ENCODE measurements at places on chromosomes 16 and 17.

- H3K27ac ChIP-seq = no peak overlapping the region
- no peak overlapping the region for H3K4me3 ChIP-seq
Measured at GRCh38 chr17:27315322-27315721, 21.4 kb downstream of the WSB1 start.

DNA sequence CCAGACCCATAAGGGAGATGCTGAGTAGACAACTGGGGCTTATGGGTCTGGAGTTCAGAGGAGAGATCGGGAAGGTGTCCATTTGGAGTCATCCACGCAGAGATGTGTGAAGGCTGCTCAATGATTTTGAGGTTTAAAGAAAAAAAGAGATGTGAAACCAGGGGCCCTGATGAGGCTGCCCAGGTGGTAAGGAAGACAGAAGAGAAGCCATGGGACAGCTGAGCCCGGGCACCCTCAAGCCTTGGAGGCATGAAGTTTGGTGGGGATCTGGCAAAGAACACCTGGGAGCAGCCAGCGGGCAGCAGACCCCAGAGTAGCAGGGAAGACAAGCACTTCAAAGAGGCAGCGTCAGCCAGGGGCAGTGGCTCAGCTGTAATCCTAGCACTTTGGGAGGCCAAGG, 20.8 kb upstream of the MYO15B start:
- no peaks in the 10 kb centered on the region for H3K36me3 ChIP-seq
- H3K4me3 ChIP-seq = no peak overlapping the region
- no peak for DNase-seq
- no peak overlapping the region for H3K27ac ChIP-seq

DNA sequence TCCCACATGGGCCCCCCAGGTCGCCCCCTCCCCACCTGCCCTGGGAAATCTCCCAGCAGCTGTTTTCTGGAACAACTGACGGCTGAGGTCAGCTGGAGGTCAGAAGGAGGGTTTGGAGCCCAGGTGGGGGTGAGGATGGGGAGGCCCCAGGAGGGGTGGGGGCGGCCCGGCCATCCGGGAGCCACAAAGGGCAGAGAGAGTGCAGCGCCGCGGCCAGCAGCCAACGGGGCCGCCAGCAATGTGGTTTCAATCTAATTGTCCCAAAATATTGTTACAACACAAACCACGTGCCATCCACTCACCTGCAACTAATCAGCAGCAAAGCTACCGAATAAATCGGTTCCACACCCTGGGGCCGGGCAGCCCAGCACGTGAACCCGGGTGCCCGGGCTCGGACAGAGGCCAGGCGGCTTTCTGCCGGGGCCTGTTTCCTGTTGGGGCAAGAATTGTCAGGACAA, 28.3 kb upstream of the SLC38A10 start:
- H3K4me1 ChIP-seq = no peaks in the 10 kb centered on the region
- no peak overlapping the region for H3K4me3 ChIP-seq
- H3K27me3 ChIP-seq = peaks cover 7% of the 10 kb centered on the region
- no peak overlapping the region for H3K27ac ChIP-seq
- no peak for DNase-seq

GRCh38 chr17:76397687-76398522, 13.5 kb downstream of the SPHK1 start:
- DNase-seq = peak; percentile 76
- no peak overlapping the region for H3K27ac ChIP-seq
- peaks cover 5% of the 10 kb centered on the region for H3K36me3 ChIP-seq
- H3K4me3 ChIP-seq = no peak overlapping the region

- DNase-seq = no peak
- peaks cover 27% of the 10 kb centered on the region for H3K4me1 ChIP-seq
- no peak overlapping the region for H3K4me3 ChIP-seq
- H3K27me3 ChIP-seq = no peaks in the 10 kb centered on the region
Measured at GRCh38 chr16:68242085-68242484, 3.1 kb upstream of the PLA2G15 start.

DNA sequence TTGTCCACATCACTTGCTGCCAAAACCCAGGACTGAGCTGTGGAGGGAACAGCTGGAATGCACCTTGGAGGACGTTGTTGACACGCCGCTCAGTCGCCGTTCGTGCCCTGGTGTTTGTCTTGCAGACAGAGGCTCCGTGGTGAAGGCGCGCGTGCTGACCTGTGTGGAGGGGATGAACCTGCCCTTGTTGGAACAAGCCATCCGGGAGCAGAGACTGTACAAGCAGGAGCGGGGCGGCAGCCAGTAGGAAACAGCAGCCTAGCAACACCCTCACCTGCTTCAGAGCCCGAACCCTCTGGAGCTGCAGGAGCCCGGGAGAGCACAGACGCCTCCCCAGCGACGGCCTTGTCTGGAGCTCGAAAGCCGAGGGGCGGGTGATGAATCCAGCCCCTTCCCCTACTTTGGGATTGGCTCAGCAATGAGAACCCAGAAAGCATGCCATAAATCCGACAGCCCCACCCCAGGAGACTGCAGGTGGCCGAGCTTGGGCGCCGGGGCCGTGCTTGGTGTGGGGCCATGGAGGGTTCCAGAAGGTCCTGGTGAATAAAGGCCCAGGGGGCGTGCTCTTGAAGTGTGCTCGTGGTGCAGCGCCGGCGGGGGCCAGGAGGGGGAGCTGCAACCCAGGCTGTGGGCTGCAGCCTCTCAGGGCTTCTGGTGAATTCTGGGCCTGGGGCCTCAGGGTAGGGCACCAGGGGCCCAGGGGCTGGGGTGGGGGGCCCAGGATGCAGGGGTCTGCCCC, 470 bp upstream of the CDK3 start:
- no peak overlapping the region for H3K4me3 ChIP-seq
- no peak overlapping the region for H3K27ac ChIP-seq
- peak; percentile 69 for DNase-seq
- no peaks in the 10 kb centered on the region for H3K27me3 ChIP-seq
- H3K4me1 ChIP-seq = peaks cover 15% of the 10 kb centered on the region

DNA sequence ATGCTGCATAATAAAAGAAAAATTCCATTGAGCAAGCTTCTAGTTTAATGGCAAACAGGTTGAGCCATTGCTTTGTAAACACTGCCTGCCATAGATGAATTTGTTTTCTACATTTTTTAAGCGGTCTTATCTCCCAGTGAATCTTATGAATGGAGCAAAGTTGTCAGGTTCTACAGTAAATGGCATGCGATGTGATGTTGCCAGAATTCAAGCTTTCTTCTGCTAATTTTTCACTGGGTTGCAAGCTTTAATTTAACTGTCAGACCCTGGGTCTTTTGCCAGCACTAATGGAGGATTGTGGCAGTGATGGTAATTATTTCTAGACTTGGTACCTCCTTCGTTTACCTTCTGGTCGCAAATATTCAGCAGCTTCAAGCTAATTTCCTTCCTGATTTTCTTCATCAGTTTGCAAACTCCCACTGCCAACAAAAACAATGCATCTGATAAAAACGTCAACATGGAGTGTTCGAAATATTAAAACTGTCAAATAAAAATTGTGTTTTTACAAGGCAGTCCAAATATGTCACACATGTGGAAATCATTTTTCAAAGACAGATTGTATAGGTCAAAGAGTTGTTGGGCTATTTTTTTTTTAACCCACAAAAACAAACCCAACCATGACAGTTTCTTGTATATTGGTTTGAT, 274.2 kb upstream of the ERCC4 start:
- no peak overlapping the region for H3K27ac ChIP-seq
- no peaks in the 10 kb centered on the region for H3K4me1 ChIP-seq
- no peak for DNase-seq
- H3K4me3 ChIP-seq = no peak overlapping the region
- no peaks in the 10 kb centered on the region for H3K36me3 ChIP-seq

DNA sequence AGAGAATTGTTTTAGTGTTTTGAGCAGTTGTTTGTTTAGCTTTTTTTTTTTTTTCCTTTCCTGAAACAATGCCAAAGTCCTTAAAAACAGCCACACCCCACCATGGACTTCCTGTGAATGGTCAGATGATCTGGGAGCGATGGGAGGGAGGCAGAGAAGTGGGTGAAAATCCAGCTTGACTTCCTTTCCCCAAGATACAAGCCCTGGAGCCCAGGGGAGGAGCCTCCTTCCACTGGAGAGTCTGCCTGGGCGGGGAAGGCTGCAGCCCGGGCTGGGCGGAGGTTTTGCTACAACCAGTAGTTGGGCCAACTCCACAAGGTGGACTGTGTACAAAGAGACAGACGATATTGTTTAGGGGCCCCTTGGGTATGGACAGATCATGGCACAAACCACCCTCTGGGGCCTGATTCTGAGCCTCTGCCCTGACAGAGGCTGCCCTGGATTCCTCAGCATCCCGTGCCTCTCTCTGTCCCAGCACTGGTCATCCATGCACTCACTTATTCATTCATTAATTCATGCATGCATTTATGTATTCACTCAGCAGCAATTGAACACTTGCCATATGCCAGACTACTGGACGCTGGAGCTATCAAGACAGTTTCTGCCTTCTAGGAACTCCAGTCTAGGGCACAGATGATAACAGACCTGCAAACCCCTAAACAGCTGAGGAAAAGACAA, 29.8 kb downstream of the WSB1 start:
- no peak overlapping the region for H3K4me3 ChIP-seq
- no peaks in the 10 kb centered on the region for H3K36me3 ChIP-seq
- DNase-seq = no peak
- H3K27me3 ChIP-seq = no peaks in the 10 kb centered on the region

DNA sequence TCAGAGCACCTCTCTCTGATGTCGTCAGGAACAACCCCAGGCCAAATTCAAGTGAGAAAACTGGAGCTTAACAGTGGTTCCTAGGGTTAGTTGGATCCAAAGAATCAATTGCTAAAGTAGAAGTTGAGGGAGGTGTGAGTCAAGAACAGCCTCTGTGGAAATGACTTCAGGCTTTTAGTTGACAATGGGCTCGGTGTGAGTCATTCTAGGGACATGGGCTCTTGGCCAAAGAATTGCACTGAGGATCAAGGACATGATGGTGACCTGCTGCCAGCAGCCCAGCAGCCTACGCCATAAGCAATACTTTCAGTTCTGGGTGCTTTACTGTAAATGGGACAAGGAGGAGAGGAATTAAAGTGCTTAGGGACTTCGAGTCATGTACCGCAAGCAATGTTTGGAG, 32.1 kb upstream of the SMURF2 start:
- no peak for DNase-seq
- no peaks in the 10 kb centered on the region for H3K36me3 ChIP-seq
- no peaks in the 10 kb centered on the region for H3K27me3 ChIP-seq
- H3K4me1 ChIP-seq = no peaks in the 10 kb centered on the region

- H3K27ac ChIP-seq = no peak overlapping the region
- H3K4me3 ChIP-seq = no peak overlapping the region
- no peaks in the 10 kb centered on the region for H3K4me1 ChIP-seq
- no peaks in the 10 kb centered on the region for H3K27me3 ChIP-seq
Measured at GRCh38 chr16:78364556-78364880, 265.1 kb downstream of the WWOX start.

GRCh38 chr16:27066668-27067537, at the start of gene C16orf82:
C16orf82 (plus strand) TSS chr16:27066927.
- no peak within 1 kb of the TSS for H3K27ac ChIP-seq
- H3K36me3 ChIP-seq = no peaks in the 10 kb centered on the region
- DNase-seq = no peak
- no peak within 1 kb of the TSS for H3K4me3 ChIP-seq

GRCh38 chr17:2691965-2692780, 19.4 kb downstream of the CLUH start:
- DNase-seq = no peak
- no peaks in the 10 kb centered on the region for H3K36me3 ChIP-seq
- H3K4me1 ChIP-seq = peaks cover 5% of the 10 kb centered on the region
- H3K27ac ChIP-seq = no peak overlapping the region
- H3K27me3 ChIP-seq = no peaks in the 10 kb centered on the region

DNA sequence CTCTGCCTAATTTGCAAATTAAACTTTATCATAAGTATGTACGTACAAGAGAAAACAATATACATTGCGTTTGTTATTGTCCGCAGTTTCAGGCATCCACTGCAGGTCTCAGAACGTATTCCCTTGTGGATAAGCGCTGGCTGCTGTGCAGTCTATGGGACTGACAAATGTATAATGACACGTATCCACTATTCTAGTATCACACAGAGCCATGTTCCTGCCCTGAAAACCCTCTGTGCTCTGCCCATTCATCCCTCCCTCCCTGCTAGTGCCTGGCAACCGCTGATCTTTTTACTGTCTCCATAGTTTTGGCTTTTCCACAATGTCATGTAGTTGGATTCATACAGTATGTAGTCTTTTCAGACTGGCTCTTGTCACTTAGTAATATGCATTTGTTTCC, 179.4 kb downstream of the MAF start:
- H3K4me3 ChIP-seq = no peak overlapping the region
- H3K4me1 ChIP-seq = peaks cover 6% of the 10 kb centered on the region
- no peak overlapping the region for H3K27ac ChIP-seq
- no peak for DNase-seq
- H3K36me3 ChIP-seq = no peaks in the 10 kb centered on the region
- H3K27me3 ChIP-seq = peaks cover 29% of the 10 kb centered on the region

- no peak overlapping the region for H3K4me3 ChIP-seq
- H3K36me3 ChIP-seq = peaks cover 17% of the 10 kb centered on the region
- no peak for DNase-seq
- H3K27ac ChIP-seq = no peak overlapping the region
- peaks cover 60% of the 10 kb centered on the region for H3K4me1 ChIP-seq
Measured at GRCh38 chr16:4532238-4532637, 6.3 kb downstream of the CDIP1 start.

DNA sequence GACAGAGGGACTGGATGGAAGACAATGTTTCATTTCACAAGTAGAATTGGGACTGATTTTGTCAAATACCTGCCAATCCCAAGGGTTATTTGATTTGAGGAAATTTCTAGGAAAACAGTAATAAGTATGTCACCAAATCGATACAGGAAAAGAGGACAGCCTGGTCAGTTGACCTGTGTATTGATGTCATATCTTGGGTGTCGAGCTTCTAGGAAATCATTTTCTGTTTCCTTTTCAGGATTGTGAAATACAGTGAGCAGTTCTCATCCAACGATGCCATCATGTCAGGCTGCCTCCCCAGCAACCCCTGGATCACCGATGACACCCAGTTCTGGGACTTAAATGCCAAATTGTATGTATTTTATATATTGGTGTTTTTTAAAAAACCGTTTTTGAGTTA, 56.1 kb downstream of the RGS9 start:
- H3K27me3 ChIP-seq = no peaks in the 10 kb centered on the region
- H3K4me3 ChIP-seq = no peak overlapping the region
- peaks cover 12% of the 10 kb centered on the region for H3K4me1 ChIP-seq

GRCh38 chr16:24955975-24956731, 59.0 kb downstream of the ARHGAP17 start:
- H3K4me1 ChIP-seq = no peaks in the 10 kb centered on the region
- H3K36me3 ChIP-seq = peaks cover 10% of the 10 kb centered on the region
- no peak overlapping the region for H3K4me3 ChIP-seq
- no peak overlapping the region for H3K27ac ChIP-seq
- no peaks in the 10 kb centered on the region for H3K27me3 ChIP-seq

DNA sequence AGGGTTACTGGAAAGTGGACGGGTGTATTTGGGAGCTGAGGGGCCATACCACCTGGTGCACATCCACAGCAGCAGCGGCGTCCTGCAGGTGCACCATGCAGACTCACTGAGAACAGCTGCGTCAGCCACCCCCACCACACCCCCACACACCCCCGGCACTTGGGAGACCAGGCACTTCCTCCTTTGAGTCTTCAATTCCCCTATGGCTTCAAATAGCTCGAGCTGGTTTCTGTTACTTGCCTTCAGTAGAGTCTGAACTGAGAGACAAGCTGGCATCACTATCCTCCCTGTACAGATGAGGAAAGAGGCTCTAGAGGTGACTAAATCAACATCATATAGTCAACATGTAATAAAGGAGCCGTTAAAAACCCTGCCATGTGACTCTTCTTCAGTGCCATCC, 15.4 kb downstream of the CUEDC1 start:
- no peaks in the 10 kb centered on the region for H3K36me3 ChIP-seq
- H3K4me1 ChIP-seq = peaks cover 21% of the 10 kb centered on the region
- H3K27ac ChIP-seq = no peak overlapping the region

- DNase-seq = no peak
- H3K4me3 ChIP-seq = no peak overlapping the region
- peaks cover 50% of the 10 kb centered on the region for H3K27me3 ChIP-seq
- H3K27ac ChIP-seq = no peak overlapping the region
Measured at GRCh38 chr17:6348891-6349290, 86.0 kb downstream of the AIPL1 start.

All from activated naive CD8-positive, alpha-beta T cell treated with anti-CD3 and anti-CD28 coated beads for 36 hours (primary cell).